ENCODE measurements at places on chromosomes 16 and 17.

GRCh38 chr16:707062-707538 lies 1.5 kb upstream of the FBXL16 start:
- no peak for DNase-seq

DNA sequence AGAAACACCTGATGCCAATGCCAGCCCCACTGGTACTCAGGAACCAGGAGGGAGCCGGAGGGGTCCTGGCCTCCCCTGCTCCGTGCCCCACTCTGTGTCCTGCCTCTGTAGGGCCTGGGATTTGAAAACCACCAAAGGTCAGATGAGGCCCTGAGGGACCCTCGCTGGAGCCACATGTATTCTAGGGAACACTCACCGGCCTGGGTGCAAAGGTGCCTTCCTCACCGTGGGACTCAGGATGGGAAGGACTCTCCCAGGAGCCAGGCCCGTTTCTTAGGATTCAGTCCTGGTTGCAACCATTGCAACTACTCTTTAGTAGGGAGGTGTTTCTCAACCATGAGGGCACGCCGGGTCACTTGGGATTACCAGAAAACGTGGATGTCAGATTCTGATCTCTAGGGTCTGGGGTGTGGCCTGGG lies 74.6 kb downstream of the N4BP1 start:
- DNase-seq = no peak

DNA sequence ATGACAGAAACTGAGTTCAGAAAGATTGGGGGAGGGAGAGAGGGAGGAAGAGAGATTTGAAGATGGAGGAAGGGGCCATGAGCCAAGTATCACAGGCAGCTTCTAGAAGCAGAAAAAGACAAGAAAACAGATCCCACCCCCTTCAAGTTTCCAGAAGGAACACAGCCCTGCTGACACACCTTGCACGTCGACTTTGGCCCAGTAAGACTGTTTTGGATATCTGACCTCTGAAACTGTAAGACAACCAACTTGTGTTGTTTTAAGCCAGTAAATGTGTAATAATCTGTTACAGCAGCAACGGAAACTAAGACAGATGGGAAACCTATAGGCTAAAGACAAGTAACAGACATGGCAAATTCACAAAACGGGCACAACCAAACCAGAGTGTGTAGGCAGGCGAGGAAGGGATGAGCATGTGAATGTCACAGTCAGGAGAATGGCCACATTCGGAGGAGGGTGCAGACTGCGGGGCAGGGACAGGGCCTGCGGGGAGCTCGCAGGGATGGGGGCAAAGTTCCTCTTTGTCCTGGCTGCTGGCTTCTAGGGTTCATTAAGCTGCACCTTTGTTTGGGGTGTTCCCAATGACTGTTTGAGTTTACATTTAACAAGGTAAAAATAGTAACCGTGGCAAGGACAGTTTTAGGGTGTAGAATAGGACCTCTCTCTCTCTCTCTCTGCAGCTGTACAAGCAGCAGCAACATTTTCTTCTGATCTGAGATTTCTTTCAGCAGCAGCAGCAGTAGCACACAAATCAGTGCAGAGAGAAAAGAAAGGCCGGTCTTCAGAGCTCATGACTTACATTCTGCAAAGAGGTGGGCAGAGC lies 18.3 kb upstream of the ATP2C2 start:
- no peak for DNase-seq

DNA sequence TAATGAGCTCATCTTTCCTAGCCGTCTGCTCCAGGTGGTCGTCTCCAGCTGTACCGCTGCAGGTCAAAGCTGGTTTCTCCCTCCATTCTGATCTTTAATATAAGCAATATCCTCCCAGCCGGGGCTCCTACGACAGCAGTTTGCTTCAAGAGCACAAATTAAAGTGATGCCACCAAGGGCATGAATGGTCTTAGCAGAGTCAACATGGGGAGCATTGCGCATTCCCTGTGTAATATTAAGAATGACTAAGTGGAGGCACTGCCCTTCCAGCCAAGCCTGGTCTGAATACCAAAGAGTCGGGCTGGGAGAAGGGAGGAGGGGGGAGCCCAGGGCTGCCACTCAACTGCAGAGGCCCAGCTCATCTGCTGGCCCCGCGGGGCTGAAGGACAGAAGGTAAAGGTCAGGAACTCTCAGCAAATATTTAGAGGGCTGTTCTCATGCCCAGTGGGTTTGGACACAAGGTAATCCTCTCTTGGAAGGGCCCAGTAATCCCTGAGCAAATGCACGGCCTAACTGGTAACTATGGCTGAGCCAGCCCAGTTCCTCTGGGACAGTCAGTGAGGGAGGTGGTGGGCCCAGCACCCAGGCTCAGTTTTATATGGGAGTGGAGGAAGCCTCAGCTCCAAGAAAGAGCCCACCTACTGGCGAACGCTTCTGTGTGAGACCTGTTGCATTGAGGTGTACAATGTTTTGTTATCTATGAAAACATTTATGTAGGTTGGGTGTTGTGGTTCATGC lies 121.2 kb downstream of the IRX3 start:
- DNase-seq = no peak

DNA sequence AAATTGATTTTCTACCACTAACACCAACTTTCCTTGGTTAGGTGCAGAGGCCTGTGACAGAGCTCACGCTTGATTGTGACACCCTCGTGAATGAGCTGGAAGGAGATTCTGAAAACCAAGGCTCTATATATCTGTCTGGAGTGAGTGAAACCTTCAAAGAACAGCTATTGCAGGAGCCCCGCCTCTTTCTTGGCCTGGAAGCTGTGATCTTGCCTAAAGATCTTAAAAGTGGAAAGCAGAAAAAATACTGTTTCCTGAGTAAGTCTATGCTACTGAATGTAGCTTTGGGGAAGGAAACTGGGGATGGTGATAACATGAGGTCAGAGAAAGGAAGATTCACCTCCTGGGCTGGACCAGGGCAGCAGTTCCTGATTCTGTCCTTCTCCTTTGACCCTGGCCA lies 38.3 kb downstream of the REXO5 start:
- no peak for DNase-seq

GRCh38 chr17:81280571-81280970 lies 14.5 kb downstream of the SLC38A10 start:
- DNase-seq = no peak

- DNase-seq = no peak
These were observed 70.8 kb downstream of the XPO6 start for GRCh38 chr16:28140788-28141618.

- no peak for DNase-seq
These were observed 755 bp downstream of the PIEZO1 start for GRCh38 chr16:88784074-88784855.

DNA sequence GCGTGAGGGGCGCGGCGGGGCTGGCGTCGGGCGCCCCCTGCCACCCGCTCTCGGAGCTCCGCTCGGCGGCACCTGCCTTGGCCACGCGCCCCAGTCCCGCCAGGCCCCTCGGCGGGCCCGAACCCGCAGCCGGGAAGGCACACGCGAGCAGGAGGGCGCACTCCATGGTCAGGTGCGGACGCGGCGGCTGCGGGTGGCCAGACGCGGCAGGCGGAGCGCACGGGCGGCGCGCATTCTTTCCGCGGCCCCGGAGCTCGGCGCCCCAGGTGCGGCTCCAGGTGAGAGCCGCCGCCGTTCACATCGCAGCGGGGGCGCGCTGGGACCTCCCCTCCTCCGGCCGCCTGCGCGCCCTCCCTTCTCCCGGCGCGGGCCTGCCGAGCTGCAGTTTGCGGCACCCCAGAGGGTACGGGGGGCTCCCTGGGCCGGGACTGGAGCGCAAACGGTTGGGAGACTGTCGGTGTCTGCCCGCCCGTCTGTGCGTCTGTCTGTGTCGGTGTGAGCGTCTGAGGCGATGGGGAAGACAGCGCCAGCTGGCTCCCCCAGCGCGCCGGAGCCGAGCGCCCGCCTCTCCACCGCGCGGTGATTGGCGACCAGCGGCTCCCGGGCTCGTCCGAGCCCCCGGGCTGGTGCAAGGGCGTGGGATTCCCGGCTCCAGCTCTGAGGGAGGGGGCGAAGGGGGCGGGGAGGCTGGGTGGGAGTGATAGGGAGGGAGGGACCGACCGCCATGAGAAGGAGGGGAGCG lies at the start of gene ADAMTS18:
Gene ADAMTS18, minus strand, starts transcription at position 505 of the 742 bp plus-strand sequence. Its CDS starts 339 bp downstream, at position 166.
- DNase-seq = no peak

DNA sequence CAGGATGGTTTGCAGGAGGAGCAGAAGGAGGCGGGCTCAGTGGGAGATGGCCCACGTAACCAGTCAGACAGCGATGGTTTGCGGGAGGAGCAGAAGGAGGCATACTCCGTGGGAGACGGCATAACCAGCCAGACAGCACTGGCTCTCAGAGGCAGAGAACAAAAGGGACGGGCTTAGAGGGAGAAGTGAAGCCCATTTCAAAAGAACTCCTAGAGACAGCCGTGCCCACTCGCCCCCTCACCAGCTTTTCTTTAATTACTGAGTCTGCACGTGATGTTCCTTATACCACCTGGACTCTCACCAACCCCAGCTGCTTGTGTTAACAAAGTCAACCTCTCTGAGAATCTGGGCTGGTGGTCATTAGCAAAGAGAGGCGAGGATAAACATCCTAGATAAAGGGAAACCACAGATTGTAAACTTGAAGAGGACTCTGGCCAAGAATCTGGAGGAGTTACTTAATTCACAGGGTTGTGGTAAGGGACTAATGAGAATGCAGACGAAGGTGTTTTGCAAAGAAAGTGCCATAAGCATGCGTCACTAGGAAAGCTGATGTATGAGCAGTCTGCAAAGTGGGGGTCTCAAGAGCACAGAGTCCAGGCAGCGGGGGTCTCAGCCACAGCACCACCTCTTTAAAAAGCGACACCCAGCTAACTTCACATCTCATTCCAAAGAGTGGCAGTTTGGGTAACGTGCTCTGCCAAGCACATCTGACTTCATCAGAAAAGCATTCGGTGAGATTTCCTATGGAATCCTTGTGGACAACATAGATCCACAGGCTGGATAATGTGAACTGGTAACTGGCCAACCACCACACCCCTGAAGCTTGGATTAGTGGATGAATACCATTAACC lies 51.7 kb downstream of the NXN start:
- peak; percentile 97 for DNase-seq

DNA sequence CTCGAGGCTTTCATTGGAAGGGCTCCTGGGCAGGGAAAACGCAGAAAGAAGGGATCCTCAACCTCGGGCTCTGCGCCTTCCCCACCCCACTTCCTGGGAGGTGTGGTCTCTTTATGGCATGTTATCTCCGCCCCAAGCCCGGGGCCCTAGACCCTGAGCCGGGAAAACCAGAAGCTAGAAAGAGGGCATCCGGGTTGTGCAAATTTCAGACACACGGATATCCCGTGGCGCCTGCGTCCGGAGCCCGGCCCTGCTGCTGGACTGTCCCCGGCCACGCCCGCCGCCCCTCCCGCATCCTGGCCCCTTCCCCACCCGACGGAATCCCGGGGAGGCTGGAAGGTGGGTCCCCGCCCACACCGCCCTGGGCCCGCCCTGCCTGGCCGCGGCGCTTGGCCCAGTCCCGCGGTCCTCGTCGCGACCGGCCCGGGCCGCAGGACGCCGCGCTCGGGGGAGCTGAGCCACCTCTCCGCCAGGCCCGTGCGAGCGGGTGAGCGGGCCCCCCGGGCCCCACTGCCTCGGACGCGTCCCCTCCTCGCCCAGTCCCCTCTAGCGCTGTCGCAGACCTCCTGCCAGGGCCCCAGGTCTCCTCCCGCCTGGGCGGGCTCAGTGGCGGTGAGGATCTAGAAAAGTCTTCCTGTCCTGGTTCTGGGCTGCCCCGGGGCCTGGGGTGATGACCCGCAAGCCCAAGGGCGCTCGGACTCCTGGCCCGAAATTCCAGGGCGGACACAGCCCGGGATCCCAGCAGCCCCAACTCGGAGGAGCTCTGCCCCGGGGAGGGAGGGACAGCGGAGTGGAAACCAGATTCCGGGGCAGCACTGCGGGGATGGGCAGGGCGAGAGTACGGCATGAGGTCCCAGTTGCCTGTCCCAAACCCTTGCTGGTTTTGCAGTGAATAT lies at the start of gene SLC16A5:
Gene SLC16A5, plus strand, starts transcription at position 397 of the 896 bp plus-strand sequence. CDS start 5,683 bp downstream, outside the sequence.
- DNase-seq = no peak

- DNase-seq = no peak
These were observed 38.7 kb downstream of the MYO18A start for GRCh38 chr17:29141514-29141876.

DNA sequence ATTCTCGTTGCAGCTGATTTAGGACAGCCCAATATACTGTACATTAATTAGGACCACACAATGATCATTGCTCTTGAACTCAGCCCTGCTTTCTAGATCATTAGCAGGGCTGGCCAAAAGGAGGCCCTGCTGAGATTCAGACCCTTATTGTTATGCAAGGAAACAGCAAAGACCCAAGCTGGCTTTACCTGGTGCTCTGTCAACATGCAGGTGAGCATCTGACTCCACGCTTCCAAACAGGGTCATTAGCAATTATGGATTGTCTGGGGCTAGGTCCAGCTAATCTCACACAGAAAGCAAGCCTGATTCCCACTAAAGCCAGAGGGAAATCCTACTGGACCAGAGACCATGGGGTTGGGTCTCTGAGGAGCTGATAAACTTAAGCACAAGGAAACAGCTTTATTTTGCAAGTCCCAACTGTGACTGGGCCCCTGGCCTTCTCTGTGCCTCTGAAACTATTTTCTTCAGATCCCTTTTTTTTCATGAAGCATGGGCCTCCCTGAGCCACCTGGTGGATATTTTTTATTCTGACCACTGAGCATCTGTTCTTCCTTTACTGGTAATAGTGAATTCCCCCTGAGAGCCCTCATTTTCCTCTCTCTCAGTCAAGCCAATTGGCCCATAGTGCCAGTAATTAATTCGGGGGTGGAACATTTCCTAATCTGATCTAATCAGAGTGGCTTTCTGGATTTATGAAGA lies 236.1 kb downstream of the GRIN2A start:
- DNase-seq = no peak

GRCh38 chr17:3879186-3879585 lies 13.7 kb downstream of the CAMKK1 start:
- no peak for DNase-seq

DNA sequence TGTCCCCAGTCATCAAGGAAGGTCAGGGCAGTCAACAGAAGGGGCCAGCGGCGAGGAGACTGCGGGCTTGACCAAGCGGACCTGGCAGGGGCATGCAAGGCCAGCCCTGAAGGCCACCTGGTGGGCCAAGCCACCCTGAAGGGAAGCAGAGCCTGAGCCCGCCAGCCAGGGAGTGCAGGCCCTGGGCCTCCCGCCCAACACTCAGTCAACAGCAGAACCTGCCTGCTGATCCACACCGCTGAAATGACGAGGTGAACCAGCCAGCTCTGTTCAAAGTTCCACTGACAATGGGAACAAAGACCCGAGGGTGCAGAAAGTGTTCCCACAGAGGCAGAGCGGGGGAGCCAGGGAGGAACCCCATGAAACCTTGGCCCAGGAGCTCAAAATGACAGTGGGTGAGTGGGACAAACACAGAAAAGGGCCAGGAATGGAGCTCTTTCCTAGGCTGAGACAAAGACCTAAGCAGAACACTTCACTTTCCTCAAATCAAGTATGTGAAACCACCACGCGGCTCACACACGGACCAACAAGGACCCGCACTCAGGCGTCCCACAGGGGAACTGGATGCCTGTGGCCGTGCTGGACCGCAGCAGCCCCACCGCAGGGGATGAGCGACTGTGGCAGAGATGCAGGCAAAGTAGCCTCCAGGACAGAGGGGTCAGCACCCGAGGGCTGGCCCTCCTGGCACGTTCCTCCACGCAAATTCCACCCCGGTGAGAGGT lies 12.0 kb downstream of the AXIN1 start:
- no peak for DNase-seq

Measured in AG04449 (cell line).